ENCODE measurements at places on chromosomes 6 and 20.

- no peak for DNase-seq
Observed at GRCh38 chr6:6682225-6682624, 93.7 kb downstream of the LY86 start.

GRCh38 chr6:161557333-161558107 lies 283.7 kb upstream of the AGPAT4 start:
- DNase-seq: no peak

DNA sequence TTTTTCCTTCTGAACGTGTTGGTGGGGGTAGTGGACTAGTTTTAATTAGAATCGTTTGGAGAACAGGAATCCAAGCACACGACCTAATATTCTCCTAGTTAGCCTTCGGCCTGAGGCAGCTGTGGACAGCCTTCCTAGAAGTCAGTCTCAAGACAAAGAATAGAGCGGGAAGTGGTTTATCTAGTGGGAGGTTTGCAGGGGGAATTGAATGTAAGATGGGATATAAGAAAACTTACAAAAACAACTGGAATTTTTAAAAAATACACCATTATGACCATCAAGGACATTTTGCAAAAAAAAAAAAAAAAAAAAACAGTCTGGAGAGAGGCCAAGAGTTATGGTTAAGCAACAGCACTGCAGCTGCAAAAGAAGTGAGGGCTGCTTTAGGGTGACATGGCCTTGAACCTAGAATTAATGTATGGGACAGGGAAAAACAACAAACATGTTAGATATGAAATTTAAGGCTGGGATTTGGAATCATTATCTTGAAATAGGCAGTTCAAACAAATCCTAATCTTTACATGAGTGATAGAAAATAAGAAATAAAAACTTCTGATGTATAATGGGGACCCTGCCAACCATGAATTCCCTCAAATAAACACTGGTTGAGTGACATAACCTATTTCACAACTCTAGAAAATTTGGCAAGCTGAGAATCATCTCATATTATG lies 40.2 kb downstream of the PLAGL1 start:
- DNase-seq: no peak

DNA sequence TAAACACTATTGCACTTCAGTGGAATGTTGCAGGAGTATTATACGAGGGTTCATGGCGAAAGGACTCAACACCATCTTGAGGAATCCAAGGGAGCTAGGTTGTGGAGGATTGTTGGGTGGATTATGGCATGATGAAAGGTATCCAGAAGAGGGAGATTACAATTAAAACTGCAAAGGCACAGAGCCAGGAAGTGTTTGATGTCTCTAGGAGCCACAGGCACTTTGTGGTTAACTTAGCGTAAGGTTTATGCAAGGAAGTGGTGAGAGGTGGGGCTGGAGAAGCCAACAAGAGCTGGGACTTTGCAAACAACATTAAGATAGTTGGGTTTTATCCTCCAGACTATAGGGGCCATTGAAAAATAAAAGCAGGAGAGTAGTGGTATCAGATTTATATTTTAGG lies 86.6 kb upstream of the TPD52L1 start:
- no peak for DNase-seq

DNA sequence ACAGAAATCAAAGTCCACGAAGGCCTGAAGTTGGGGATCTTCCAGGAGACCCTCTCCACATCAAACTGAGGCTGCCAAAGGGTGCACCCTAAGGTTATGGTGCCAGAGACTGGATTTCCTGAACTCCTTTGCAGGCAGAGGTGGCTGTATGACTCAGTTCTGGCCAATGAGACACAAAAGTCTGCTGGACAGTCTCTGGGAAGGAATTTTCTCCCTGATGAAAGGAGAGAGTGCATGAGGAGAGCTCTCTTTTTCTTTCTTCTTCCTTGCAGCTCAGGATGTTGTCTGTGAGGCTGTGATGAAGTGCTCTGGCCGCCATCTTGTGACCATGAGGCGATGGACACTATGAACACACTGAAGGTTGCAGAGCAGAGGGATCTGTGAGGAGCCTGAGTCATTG lies 85.2 kb downstream of the MDGA1 start:
- no peak for DNase-seq

DNA sequence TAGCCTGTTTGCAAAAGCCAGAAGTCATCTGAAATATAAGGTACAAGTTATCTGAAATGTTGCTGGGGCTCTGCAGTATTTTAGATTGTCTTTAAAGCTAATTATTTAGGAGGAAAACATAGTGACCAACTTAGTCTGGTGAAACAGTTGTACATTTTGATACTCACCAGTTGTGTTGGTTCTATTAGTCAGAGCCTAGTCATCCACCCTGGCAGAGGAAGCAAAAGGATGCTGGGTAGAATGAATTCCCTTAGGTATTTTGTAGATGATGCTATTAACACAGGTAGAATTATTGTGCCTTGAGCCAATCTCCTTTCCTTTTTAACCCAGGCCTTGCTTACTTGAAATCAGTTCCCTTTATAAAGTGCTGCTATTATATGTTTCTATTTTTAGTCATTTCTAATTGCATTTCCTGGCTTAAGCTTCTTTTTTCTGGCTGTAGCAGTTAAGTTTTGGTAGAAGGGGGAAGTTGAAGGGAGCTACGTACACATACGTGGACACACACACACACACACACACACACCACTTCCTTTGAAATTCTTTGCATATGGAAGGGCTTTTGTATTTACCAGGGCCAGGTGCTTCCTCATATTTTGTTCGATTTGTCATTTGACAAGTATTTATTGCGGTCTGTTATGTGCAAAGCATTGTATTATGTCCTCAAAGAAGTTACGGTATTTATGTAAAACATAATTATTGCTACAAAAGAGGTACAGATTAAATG lies 82.4 kb downstream of the RTN4IP1 start:
- DNase-seq: no peak

- DNase-seq: no peak
Observed at GRCh38 chr20:39381595-39381994, 419.5 kb downstream of the DHX35 start.

DNA sequence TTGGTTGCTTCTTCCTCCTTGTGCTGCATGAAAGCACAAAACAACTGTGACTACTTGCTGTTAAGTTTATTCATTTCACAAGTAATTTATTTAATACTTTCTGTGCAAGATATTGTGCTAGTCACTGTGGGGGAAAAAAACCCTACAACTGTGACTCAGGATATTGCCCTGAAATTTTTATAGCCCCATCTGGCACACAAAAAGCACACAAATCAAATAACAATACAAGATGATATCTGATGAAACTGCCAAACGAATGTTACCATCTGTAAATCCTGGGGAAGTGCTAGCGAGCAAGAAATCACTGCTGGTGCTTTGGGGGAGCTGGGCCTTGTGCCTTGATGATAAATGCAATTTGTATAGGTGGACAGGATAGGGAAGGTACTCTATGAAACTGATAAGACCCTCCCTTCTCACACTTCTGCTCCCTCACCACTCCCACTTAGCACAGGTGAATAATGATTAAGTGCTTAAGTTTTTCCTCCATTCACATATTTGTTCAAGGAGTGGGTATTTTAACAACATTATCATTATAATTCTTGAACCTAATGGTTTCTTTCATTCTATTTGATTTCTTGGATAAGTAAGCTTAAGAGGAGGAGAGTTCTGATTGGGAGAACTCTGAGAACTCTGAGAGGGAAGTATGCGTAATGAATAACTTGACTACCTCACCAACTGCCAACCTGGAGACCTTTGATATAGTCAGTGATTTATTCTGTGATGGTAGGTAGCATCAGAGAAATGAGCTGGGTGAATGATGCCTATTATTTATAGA lies 115.3 kb downstream of the RTN4IP1 start:
- no peak for DNase-seq

- no peak for DNase-seq
Observed at GRCh38 chr6:134002821-134003220, 49.6 kb downstream of the SLC2A12 start.

DNA sequence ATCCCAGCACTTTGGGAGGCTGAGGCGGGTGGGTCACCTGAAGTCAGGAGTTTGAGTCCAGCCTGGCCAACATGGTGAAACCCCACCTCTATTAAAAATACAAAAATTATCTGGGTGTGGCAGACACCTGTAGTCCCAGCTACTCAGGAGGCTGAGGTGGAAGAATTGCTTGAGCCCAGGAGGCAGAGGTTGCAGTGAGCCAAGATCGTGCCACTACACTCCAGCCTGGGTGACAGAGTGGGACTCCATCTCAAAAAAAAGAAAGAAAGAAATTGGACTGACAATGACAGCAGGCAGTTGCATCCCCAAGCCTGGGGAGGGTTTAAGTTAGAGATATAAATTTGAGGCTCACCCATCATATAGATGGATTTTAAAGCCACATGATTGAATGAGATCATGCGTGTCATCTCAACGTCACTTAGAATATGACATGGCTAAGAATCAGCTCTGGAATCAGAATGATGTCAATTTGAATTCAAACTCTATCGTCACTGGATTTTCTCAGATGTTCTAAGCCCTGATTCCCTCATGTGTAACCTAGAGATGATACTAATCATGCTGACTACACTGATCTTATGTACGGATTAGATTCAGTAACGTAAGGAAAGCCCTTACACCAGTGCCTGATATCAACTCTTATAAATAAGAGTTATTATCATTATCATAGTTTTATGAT lies 534.0 kb upstream of the JARID2 start:
- DNase-seq: no peak

DNA sequence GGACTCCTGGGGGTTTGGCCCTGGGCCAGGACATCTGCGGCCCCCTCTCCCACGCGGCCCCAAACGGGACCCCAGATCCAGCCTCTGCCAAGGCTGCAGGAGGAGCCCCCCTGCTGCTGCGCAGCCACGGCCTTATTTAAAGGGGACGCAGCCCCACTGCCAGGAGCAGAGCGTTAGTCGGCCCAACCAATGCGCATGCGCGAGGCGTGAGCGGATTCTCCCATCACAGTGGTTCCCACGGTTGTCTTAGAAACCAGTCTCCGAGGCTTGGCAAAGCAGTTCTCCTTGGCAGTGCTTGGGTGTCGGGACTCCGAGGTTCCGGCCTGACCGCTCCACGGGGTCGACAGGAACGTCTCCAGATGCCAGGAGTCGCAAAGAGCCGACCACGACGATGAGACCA lies 288.3 kb upstream of the ZNF337 start:
- no peak for DNase-seq

DNA sequence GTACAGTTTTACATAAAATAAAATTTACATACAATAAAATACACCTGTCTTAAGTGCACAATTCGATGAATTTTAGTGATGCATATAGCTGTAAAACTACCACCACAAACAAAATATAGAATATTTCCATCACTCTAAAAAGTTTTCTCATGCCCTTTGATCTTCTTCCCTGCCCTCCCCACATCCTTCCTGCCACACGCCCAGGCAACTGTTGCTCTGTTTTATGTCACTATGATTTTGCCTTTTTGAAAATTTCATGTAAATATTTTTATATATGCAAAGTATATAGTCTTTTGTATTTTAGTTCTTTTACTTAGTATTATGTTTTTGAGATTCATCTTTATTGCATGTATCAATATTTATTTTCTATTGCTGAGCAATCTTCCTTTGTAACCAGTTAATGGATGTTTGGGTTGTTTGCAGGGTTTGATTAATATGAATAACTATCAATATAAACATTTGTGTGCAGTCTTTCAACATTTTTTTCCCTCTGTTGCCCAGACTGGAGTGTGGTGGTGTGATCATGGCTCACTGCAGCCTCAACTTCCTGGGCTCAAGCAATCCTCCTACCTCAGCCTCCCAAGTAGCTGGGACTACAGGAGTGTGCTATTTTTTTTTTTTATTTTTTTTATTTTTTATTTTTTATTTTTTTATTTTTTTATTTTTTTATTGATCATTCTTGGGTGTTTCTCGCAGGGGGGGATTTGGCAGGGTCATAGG lies 23.8 kb upstream of the SAMHD1 start:
- DNase-seq: no peak

DNA sequence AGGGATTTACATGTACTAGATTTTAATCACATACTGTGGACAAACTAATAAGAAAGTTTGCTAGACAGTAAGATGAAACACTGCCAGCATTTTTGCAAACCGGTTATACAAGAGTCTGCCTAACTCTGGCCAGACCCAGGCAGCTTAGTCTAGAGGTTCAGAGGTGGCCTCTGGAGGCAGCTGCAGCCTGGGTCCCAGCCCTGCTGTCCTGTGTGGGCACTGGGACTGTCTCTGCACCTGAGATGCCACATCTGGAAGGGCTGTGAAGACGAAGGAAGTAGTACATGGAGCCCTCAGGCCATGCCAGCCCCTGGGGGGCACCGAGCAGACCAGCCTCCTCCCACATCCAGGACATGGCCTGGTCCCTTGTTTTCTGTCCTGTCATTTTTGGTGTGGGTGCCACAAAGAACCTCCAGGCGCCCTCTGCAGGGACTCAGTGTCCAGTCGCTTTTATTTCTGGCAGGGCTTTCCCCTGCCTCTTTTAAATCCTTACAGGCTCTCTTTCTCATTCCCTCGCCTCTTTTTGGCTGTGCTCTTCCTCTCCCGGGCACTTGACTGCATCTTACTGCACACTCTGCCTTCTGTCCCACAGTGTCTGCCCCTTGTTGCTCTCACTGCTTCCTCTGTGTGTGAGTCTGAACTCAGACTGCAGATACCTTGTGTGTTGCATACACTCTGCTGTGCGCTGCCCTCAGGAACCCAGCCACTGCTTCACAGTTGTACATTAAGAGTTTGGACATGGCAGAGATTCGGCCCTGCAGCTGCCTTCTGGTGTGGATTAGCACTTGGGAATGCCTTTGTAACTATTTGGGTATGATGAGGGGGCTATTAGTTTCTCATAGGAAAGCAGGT lies 216.7 kb downstream of the ZDHHC14 start:
- DNase-seq: no peak

DNA sequence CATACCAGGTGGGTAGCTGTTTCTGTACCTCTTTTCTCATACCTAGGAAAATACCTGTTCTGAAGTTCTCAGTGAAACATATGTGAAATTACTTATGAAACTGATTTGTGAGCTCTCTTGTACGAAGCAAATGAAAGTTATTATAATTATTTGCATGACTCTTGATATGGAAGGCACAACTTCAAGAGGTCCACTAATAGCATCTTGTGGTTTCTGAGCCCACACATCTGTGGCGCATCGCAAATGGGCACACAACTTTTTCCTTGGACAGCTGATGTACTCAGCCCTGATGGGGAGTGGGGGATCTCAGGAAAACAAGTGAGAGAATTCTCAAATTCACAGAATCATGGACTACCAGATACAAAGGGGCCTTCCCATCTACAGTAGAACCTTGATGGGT lies 432.3 kb downstream of the CD83 start:
- no peak for DNase-seq

GRCh38 chr6:34120953-34121675 lies 24.8 kb downstream of the GRM4 start:
- no peak for DNase-seq

DNA sequence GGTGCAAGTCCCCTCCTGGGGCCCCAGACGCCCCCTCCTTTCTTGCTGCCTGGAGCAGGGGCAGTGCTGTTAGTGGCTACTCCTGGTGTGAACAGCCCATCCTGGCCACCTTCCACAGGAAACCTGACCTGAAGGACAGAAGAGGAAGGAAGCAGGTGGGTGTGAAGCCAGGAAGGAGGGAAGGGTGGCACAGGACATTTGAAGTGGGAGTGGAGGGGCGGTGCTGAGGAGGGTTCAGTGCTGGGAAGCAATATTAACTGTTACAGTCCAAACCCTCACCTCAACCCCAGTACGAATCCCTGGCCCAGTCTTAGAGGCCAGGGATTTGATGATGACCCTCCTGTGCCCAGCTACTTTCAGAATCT lies 766 bp downstream of the PRICKLE4 start:
- DNase-seq: no peak

GRCh38 chr6:106114492-106114891 lies 28.4 kb downstream of the PRDM1 start:
- DNase-seq: no peak
